NCI-H510A (cell line): ENCODE measurements at places on chromosomes 6 and 20.

- no peak for DNase-seq
Measured at GRCh38 chr6:139166956-139167313, 32.1 kb downstream of the HECA start.

DNA sequence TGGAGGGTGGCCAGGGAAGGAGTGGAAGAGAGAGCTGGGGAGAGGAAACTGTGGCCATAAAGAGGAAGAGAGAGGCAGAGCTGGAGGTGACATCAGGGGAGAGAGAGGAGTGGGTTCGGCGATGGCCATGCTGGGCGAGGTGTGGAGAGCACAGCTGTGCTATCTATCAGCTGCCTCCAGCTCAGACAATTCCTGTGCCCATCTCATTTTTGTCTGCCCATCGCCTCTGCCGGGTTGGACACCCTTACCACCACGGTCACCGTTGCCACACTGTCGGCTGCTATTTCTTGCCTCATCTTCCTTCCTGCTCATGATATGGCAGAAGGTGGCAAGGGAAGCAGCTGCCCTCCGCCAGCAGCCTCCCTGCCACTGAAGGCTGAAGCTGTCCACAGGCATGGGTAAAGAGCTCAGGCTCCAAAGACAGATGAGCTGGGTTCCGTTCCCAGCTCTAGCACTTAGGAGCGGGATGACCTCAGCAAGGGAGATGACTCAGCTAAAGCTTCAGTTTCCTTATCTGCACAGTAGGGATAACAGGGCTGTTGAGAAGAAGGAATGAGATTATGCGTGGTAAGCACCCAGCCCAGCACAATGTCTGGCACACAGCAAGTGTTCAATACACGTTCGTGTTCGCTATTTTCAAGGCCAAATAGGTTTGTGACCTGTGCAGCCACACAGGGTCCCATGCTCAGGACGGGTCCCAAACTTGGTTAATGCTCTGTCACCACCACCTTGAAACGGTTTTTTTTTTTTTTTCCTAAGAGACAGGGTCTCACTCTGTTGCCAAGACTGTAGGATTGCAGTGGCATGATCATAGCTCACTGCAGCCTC is 21.9 kb upstream of the TAF8 start:
- DNase-seq = no peak

GRCh38 chr20:51930775-51931174 is 128.5 kb upstream of the SALL4 start:
- no peak for DNase-seq

- no peak for DNase-seq
Measured at GRCh38 chr20:53833333-53834061, 236.9 kb downstream of the BCAS1 start.

GRCh38 chr20:19019734-19020364 is 192.6 kb upstream of the SLC24A3 start:
- no peak for DNase-seq

DNA sequence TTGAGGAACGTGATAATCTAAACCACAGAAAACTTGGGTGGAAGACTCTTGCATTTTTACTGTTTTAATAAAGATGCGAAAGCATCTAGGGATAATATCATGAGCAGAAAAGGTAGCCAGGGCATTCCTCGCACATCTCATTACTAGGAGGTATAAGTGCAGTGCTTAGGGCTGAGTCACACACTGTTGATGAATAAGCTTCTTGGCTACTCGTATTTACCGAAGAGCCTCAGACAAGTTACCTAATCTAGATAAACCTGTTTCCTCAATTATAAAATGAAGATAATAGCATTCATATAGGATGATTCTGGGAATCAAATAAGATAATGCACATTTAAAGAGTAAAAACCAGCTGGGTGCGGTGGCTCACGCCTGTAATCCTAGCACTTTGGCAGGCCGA is 780 bp upstream of the KIAA0319 start:
- DNase-seq = no peak

- DNase-seq = no peak
Measured at GRCh38 chr6:72740135-72740534, 118.3 kb downstream of the KCNQ5 start.

GRCh38 chr6:68741501-68742386 is 106.7 kb downstream of the ADGRB3 start:
- DNase-seq = no peak

- no peak for DNase-seq
Measured at GRCh38 chr6:33166363-33166762, 25.9 kb downstream of the COL11A2 start.

GRCh38 chr6:703552-703951 is 10.6 kb upstream of the EXOC2 start:
- no peak for DNase-seq
